ENCODE measurements at places on chromosomes 11 and 22. TPM values are rescaled to one million over a fixed set of nuclear protein-coding genes. Genes with fewer than 3 reads are reported as not detected.

The XKR3 gene
- total RNA-seq, result not detected

The UBE2L3 gene
- 61.3 TPM for total RNA-seq

The POU2AF2 gene
- total RNA-seq, result not detected

The PHOX2A gene
- total RNA-seq, result not detected

The TNNT3 gene
- 48.0 TPM for total RNA-seq

The OR4D5 gene
- not detected for total RNA-seq

The FADS2 gene
- 15.1 TPM for total RNA-seq

The SPDYC gene
- not detected for total RNA-seq

The SOX10 gene
- 0.34 TPM for total RNA-seq
